ENCODE measurements at places on chromosomes 4 and X.

GRCh38 chr4:144181391-144181790, 40.9 kb upstream of the GYPA start:
- no peak for DNase-seq

DNA sequence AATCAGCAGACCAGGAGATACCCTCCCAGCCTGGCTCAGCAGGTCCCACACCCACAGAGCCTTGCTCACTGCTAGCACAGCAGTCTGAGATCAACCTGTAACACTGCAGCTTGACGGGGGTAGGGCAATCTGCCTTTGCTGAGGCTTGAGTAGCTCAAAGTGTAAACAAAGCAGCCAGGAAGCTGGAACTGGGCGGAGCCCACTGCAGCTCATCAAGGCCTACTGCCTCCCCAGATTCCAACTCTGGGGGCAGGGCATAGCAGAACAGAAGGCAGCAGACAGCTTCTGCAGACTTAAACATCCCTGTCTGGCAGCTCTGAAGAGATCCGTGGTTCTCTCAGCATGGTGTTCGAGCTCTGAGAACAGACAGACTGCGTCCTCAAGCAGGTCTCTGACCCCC, 15.1 kb upstream of the GABRA2 start:
- DNase-seq, result no peak

- no peak for DNase-seq
Observed at GRCh38 chr4:83281307-83281706, 3.3 kb downstream of the COQ2 start.

DNA sequence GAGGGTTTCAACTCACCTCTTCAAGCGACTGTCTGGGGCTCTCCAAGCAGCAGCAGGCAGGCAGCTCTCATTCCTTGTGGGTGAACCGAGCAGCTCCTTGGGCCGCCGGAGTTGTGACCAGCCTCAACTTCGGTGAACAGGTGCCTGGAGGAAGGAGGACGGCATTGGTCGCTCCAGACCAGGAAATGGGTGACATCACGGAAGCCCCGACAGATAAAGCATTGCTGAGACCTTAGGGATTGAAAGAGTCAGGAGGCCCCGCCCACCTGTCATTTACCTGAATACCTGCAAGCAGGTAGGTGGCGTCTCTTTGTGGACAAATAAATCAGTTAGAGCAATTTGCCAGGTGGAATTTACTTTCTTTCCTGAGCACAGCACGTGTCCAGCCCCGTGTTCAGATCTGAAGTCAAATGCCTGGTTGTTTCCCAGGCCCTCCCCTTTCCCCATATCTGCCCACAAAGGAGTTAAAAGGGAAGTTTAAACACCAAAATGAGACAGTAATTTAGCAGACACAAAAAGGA, at the start of gene LNX1:
Gene LNX1 (minus strand): TSS at position 115 of the 521 bp plus-strand sequence. CDS start 17,484 bp downstream, outside the sequence.
- peak; percentile 60 for DNase-seq

GRCh38 chrX:136246201-136246600, 5.0 kb downstream of the MAP7D3 start:
- DNase-seq, result no peak

- no peak for DNase-seq
Observed at GRCh38 chrX:70313503-70313902, 23.6 kb downstream of the KIF4A start.

GRCh38 chr4:101981756-101982155, 191.2 kb downstream of the BANK1 start:
- no peak for DNase-seq

GRCh38 chr4:15118292-15118691, 116.0 kb downstream of the CPEB2 start:
- DNase-seq, result no peak

GRCh38 chr4:53527930-53528329, 63.4 kb downstream of the LNX1 start:
- no peak for DNase-seq

- no peak for DNase-seq
Observed at GRCh38 chr4:957231-957580, 16.2 kb downstream of the DGKQ start.

DNA sequence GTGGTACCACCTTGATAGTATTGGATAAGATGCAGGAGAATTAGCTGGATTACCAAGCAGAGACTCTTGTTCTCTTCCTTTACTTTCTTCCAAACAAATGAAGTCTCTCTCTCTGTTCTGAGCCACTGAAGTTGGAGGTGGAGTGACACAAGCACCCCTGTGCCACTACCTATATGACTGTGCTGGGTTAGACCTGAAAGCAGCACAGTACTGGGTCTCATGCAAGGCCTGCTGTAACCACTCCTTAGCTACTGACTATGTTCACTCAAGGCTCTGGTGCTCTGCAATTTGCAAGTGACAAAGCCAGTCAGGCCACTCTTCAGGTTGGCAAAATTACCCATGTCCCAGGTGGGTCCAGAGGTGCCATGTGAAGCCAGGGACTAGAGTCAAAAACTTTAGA, 389.6 kb upstream of the MAOA start:
- DNase-seq, result no peak

GRCh38 chr4:156946516-156947424, 24.8 kb downstream of the PDGFC start:
- no peak for DNase-seq

DNA sequence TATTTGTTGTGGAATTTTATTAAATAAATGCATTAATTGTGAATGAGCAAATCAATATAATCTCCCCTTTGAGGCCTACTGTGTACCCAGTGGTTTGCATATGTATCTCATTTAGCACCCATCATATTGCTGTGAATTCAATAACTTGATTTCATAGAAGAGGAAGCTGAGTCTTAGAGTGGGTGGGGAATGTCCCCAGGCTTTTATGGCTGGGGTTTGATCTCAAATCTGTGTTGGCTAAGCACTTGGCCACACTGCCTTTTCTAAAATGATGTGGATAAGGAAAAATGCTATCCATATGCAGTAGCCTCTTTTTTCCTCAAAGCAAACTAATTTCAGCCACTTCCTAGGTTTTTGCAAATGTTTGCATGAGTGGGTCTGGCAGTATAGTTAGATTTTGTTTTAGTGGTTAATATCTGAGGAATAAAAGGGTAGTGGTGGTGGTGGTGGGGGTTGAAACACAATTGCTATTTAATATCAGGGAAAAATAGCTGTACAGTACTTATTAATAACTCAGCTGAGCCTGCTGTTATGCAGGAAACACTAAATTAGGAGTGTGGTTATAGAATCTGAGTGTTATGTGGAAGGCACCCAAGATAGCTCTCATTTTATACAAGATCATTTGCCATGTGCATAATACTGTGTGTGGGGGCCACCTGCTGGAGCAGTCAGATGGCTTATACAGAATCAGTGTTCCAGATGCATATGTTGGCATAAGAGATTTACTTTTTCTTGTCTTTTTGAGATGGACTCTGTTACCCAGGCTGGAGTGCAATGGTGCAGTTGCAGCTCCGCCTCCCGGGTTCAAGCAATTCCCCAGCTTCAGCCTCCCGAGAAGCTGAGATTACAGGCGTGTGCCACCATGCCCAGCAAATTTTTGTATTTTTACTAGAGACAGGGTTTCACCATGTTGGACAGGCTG, 108.0 kb downstream of the TMEM131L start:
- DNase-seq, result no peak

DNA sequence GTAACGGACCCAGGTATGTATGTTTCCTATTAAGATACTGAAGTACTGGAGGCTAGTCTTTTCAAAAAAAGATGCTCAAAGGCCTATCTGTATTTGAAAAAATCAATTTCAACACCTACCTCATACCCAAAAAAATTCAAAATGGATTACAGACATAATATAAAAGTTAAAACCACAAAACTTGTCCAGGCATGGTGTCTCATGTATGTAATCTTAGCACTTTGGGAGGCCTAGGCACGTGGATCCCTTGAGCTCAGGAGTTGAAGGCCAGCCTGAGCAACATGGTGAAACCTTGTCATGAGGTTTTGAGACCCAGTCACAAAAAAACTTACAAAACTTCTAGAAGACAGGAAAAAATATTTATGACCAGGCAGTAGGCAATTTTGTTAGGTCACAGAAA, 16.7 kb downstream of the RBMX start:
- no peak for DNase-seq

GRCh38 chrX:19563327-19563726, 48.0 kb upstream of the MAP3K15 start:
- DNase-seq, result no peak

GRCh38 chr4:4532371-4533154, 9.3 kb downstream of the STX18 start:
- no peak for DNase-seq

GRCh38 chrX:153410373-153410772, 899 bp upstream of the ZFP92 start:
- DNase-seq, result no peak

DNA sequence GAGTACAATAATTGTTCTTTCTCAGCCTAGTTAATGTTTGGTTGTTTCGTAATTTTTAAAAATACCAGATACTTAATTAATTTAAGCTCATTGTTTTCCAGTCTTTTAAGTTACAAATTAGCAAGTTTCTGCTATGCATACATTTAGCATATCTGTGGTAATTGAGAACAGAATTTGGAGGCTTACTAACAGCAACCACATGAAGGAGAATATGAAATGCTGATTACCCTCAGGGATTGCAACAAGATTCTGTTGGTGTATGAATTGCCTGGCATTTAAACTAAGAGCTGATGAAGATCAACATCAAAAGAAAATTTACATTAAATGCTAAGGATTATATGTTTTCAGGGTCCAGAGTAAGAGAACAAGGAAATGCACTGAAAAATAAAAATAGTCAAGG, 580.0 kb upstream of the INTU start:
- no peak for DNase-seq

Data from NCI-H1436 treated with DMSO at 0.1 percent for 48 hours (cell line).